ENCODE measurements at places on chromosomes 1 and 21.
A peak's percentile ranks its signal among the peaks of the same experiment; 100 is the strongest.

GRCh38 chr1:33996281-33996680 is 132.4 kb downstream of the HMGB4 start:
- no peak for DNase-seq

DNA sequence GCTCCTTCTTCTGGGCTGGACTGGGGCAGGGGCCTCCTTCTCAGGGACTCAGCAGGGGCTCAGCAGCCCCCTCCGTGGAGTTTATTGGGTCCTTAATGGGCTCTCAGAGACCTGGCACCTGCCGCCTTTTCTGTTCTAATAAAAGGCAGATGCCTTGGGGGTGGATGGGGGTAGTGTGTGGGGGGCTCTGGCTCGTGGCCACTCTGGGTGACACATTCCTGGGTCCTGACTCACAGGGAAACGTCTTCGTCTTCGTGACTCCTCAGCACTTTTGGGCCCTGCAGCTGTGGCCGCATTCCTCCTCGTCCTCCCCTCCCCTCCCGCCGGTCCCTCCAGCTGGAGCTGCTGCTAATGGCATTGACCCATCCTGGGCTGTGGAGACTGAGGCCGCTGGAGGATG is 107.8 kb upstream of the WNT4 start:
- DNase-seq = no peak

GRCh38 chr1:10489291-10490055 is 14.7 kb downstream of the PEX14 start:
- no peak for DNase-seq

DNA sequence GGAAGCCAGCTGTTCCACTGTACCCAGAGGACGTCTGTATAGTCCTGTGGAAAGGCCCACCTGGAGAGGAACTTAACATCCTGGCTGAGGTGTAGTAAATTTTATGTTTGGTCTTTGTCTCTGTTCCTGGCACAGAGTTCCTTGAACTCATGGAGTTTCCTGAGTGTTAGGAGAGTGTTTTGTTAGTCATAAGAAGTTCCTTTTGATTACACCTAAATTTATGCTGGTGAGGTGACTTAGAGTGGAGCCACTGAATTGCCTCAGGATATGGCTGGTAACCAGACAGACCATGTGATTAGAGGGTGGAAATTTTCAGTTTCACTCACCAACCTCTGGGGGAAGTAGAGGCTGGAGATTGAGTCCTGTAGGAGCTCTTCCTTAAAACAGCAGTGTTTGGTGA is 57.9 kb downstream of the RASAL2 start:
- DNase-seq = no peak

GRCh38 chr21:42369821-42370220 is 3.5 kb upstream of the TFF1 start:
- DNase-seq = no peak

DNA sequence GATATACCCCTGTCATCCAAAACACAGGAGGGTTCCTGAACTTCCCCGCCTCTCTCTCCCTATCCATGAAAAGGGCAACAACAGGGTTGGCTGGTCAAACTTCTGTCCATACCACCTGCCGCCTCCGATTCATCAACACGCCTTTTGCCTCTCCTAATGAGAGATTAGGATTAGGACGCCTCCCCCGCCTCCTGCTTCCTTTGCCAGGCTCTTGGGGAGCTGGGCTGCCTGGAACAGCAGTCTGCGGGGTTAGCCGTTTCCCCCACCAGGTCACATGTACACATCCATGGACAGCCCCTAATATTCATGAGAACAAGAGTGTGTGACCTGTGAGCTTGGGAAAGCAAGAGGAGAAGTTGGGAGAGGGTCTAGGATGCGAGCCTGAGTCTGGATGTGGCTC is 2.3 kb upstream of the OPTC start:
- peak; percentile 93 for DNase-seq

- no peak for DNase-seq
Measured at GRCh38 chr21:35291973-35292627, 243.0 kb upstream of the RUNX1 start.

- DNase-seq = no peak
Measured at GRCh38 chr21:28426545-28426944, 566.1 kb downstream of the LTN1 start.

GRCh38 chr1:219339466-219339865 is 165.8 kb downstream of the LYPLAL1 start:
- no peak for DNase-seq

GRCh38 chr1:118300808-118301207 is 115.8 kb upstream of the SPAG17 start:
- DNase-seq = peak; percentile 78

GRCh38 chr1:8603220-8603616 is 214.2 kb downstream of the RERE start:
- no peak for DNase-seq

DNA sequence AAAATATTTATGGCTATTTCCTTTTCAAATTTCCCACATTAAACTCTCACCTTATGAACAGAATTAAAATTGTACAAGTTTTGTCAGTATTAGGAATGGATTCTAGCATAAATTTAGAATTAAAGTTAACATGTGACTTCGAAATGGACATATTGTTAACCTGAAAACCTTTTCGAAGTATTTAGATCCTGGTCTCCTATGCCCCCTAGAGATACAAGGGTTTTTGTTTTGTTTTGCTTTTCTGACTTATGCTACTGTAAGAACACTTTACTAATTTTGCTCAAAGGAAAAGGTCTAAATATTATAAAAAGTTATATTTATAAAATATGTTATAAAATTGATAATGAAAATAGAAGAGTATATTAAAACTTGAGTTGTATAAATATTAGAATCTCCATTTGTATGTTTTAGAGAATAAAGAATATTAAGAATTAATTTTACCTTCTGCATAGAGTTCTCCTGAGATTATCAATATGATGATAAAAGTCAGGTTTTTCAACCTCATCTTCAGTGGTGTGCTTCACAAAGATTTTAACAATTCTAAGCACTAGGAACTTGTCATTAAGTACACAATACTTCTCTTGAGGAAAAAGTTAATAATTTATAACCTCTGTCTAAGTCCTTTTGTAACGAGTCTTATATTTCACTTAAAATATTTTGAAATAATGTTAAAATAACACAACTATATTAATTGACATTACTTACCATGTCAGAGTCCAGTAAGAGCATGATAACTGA is at the start of gene F13B:
F13B (minus strand) TSS at position 542 of the 738 bp plus-strand sequence; CDS start at position 505, 37 bp downstream.
- DNase-seq = no peak

DNA sequence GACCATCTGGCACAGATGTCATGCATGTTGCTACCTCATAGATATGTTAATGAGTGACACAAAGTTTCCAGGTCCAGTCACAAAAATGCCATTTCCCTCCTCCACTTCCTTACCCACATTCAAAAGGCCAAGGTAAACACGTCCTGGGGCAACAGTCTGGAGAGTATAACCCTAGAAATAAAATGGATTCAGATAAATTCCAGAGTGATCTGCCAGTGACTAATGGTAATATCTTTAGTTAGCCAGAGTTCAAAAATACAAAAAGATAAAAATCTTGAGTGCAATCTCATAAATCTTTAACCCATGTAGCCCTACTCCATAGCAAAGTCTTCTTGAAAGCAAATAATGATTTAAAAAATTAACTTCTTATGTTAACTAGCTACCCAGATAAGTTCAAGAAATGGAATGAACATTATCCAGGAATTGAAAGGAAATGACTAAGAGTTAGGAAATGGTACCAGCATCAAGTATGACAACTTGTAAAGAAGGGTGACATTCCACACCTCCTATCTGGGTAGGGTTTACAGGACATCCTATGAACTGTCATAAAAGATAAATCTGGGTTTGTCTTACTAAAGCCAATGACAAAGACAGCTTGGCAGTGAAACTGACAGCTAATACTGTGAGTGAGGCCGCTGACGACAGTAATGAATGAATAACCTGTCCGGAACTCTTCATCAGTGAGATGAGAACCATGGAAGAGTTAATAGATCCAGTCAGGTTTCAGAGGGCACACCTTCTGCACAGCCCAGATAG is 18.1 kb downstream of the RGS2 start:
- DNase-seq = no peak

- DNase-seq = no peak
Measured at GRCh38 chr1:97505289-97505688, 415.5 kb downstream of the DPYD start.

DNA sequence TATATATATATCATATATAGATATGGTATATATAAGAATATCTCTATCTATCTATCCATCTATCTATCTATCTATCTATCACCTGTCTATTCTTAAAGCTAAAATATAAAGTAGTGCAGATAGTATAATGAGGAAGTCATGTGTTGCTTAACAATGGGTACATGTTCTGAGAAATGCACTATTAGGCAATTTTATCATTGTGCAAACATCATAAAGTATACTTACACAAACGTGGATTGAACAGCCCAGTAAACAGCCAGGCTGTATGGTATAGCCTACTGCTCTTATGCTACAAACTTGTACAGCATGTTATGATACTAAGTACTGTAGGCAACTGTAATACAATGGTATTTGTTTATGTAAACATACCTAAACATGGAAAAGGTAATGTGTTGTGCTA is 621.0 kb upstream of the NCAM2 start:
- no peak for DNase-seq

DNA sequence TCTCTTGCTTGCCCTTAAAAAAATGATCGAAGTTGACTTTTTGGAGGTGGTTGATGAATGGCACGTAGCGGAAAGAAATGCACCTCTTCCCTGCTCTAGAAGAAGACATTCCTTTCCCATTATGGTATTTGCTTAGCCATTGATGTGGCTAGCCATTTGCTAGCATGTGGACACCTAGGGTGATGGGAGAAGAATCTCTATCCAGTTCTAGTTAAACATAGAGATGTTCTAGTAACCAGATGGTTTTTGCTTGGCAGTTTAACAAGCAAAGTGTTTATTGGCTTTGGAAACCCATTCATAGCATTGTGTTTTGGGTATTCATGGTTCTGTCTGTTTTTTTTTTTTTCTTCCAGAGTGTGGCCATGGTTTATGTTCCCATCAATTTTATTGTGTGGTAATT is 78.9 kb downstream of the KCNJ6 start:
- no peak for DNase-seq

DNA sequence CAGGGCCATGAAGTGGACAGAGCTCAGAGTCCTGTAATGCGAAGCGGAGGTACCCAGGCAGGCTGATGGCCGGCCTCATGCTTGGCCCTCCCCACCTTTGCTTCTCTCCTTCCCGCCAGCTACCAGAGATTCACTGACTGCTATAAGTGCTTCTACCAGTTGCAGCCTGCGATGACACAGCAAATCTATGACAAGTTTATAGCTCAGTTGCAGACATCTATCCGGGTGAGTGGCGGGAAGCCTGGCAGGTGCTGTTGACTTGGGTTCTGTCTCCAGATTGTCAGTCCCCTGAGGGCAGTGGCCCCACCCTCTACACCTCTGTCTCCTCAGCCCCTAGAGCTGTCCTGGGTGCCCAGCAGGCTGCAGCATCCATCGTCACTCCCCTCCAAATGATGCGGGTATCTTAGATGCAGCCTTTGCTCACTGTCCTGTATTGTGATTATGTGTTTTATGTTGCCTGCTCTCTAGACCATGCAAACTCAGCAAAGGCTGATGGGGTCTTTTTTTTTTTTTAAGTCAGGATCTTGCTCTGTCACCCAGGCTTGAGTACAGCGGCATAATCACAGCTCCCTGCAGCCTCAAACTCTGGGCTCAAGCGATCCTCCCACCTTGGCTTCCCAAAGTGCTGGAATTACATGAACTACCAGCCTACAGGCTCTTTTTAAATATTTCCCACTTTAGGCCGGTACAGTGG is 9.6 kb upstream of the BGLAP start:
- no peak for DNase-seq

DNA sequence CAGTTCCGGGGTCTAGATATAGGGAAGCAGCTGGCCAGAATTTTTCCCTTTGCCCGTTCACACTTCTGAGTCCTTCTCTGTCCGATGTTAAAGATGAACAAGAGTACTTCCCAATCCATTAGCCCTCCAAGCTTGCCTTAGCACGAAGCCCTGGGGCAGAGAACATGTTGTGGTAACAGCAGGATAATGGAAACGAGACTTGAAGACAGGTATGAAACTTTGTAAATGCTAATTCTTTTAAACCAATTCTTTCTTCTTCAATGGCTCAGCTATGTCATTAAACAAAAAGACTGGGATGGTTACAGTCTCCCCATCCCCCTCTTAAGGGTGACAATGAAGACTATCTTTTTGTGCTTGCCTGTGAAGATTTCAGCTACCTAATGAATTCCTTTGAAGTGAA is 218.5 kb downstream of the PLA2G4A start:
- no peak for DNase-seq

DNA sequence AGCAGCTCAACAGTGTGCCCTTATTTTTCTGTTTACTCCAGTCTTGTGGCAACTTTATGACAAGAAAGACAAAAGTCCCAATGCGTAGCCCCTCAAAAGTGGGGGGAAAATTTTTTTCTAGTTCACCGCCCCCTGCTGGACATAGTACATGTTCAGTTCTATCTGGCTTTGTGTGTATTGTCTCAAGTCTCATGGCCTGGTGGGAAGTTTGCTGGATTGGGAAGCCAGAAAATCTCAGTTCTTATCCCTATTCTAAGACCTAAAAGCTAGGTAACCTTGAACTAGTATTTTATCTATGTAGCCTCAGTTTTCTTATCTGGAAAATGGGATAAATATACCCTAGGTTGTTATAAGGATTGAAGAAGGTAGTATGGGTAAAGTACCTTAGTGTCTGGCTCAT is 55.8 kb upstream of the LDLRAP1 start:
- DNase-seq = peak; percentile 47

GRCh38 chr1:174007851-174008250 is 14.3 kb downstream of the RC3H1 start:
- DNase-seq = no peak

DNA sequence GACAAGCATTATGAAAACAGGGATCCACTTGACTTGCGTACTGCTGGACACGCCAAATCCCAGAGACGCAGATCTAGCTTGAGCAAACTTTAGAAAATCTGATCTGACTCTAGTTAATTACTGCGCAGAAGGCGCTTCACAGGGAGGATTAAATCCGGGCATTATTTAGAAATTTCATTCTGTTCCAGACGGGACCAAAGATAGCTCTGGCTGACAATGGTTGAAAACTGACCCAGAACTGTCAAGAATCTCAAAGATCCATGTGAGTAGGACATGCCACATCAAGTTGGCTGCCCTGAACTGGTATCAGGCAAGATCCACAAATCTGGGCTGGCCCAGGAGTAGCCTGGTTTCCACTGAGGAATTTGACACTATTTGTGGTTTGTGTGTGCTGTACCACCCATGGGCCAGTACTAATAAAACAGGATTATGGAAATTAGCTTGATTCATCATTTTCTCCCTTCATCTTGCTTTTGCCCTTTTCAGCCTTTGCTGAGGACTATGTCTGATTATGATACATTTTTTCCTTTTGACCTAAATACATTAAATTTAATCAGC is 171.0 kb downstream of the VAV3 start:
- peak; percentile 69 for DNase-seq

DNA sequence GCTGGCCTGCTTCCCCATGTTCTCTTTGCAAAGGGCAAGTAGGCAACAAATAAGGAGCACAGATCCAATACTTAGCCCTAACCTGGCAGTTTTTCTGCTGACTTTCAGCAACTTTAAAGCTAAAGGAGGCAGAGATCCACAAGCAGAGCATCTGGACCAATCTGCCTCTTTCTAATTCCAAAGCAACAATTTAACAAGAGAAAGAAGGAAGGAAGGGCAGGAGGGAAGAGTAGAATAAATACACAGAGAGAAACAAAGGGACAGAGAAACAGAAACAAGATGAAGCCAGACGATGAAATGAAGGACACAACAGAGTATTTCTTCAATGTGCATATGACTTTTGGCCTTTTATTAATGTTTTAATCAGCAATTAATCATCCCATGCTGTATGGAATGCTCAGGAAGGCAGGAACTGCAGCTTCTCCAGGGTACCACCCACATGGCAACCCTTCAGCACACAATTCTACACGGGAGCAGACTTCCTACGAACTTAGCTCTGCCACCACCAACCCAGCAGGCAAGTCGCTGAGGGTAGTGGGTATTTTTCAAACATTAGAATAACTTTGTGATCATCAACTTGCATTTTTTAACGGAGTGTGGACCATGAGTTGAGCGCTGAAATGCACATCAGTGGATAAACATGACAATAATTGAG is 15.3 kb downstream of the CLCC1 start:
- no peak for DNase-seq
